ENCODE measurements at places on chromosomes 3 and 15. TPM values are rescaled to one million over a fixed set of nuclear protein-coding genes. Genes with fewer than 3 reads are reported as not detected.

Gene P2RY1
- polyA plus RNA-seq, result 3.3 TPM

GRCh38 chr3:74410276-74410941, 204.1 kb downstream of the CNTN3 start:
- no peak for DNase-seq

DNA sequence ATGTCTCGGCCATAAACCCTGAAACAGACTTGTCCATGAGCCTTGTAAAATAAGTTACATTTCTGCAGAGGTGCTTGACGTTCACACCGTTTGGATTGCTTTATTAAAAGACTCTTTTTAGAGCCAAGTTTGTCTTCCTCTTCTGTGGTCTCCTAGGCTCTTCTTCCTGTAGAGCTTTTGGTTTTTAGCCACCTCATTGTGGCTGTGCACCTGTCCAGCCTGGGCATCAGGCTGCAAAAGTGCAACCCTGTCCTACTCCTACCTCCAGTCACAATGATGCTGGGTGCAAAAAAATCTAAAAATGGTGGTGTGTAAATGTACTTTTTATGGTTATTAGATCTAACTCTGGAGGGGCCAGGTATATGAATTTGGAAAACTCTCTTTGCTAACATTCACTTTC, 2.8 kb upstream of the RIOX2 start:
- DNase-seq, result no peak

DNA sequence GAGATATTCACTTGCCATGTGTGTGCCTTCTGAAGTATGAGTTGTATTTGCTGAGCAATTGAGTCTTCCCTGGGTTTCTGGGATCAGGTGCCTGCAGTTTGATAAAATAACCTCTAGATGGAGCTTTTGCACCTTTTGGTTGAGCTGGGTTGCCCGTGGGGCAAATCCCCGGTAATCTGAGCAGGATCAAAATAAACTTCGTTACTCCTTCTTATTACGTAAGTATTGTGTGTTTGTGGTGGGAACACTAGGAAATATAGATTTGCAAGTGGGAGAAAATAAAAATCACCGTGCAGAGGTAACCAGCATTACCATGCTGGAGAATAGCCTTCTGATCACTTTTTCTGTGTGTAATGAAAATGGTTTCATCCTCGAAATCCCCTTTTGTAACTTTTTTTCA, 277.4 kb upstream of the NR2E3 start:
- no peak for DNase-seq

- no peak for DNase-seq
These were observed 32.1 kb downstream of the BUB1B start for GRCh38 chr15:40192942-40193341.

DNA sequence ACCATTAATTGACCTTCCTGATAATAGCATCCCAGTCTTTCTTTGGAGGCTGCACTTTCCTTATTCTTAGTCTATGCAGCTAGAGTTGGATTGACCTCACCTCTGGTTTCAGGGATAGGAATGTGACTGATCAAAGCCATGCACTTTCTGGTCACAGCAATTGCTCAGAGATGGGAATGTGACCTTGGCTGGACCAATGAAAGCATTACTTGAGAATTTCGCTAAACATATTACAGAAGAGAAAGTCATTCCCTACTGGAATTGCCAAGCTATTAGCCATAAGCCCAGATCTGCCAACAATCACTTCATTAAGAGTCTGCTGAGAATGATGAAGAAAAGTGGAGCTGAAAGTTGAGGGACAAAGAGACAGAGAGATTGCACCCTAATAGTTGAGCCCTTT, 32.7 kb downstream of the RTP1 start:
- no peak for DNase-seq

DNA sequence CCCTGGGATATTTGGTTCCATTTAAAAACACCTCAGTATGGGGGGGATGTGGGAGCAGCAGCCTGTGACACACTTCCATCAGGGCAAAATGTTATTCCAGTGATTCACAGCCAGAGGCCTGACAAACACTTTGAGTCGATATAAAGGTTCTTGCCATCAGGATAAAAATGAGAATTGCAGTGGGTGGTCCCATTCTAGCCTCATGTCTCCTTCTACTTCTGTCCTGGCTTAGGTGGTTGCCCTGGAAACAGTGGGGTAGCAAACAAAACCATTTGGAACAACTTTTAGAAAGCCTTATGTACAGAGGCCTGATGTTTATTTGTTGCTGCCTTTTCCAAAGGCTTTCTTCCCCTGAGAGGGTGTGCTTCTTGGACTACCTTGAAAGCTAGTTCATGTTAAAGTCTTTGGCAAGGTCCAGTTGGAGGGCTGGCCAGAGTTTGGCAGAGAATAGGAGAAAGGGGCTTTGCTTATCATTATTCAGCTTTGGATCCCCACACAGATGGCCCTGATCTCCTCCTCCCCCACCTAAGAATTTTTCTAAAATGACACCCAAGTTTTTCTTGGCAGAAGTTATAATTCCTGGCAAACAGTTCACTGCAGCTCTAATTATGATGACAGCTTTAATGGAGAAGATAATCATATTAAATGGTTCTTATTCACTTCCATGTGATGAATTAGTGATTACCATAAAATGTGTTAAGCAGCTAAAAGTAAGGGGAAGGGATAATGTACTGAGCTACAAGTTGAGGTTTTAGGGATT, 84.2 kb upstream of the ZNF280D start:
- no peak for DNase-seq

Gene CD200
- 41.6 TPM for polyA plus RNA-seq

GRCh38 chr15:52180196-52180835, 10.9 kb downstream of the GNB5 start:
- DNase-seq, result peak; percentile 12

GRCh38 chr3:156867174-156867573, 41.0 kb downstream of the LEKR1 start:
- DNase-seq, result no peak

GRCh38 chr3:100993309-100993708, at the start of gene ABI3BP:
TSS of gene ABI3BP (minus strand) at chr3:100993421. CDS start at chr3:100993384, 37 bp downstream.
- DNase-seq, result peak; percentile 15

GRCh38 chr15:56215769-56216168, 27.9 kb downstream of the RFX7 start:
- no peak for DNase-seq

- peak; percentile 32 for DNase-seq
These were observed 119.9 kb upstream of the ATP2B2 start for GRCh38 chr3:10625323-10625722.

Gene TMEM158
- 5.2 TPM for polyA plus RNA-seq

DNA sequence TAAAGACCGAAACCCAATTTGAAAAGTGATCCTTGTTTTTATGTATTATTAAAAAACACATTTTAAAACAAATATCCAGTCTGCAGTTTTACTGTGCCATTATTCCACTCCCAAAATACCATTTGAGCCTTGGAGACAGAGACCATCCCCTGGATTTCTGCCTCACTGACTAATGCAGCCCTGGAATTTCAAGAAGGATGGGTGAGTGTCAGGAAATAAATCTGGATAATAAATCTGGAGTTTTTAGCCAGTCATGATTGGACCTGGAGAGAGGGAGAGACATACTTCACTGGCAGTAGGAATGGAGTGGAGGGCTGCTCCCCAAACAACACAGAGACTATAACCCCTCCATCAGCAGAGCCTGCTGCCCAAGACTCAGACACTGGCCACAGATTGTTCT, 123.3 kb downstream of the MYLK start:
- DNase-seq, result no peak

DNA sequence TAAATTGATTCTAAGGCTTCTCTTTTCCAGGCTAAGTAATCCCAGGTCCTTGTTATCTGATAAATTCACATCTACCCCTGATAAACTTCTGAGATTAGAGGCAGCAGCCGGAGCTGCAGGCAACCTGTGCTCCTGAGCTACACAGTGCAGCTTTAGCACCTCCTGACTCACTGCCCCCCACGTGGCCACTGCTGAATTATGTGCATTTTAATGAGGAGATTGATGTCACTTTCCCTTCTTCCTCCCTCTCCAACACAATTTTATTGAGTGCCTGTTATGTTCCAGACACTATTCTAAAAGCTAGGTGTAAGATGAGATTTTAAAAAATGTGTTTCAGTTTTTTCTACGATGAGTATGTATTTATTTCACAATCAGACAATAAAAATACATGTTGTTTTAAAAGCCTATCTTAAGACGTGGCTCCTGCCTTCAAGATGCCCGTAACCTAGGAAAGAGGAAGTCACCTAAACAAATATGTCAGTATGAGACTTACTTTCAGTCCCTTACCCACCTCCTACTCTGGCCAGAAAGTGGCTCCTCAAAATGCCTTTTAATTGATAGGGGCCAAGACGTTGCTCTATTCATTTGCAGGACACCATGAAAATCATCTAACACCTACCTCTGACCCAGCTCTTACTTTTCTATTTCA, 161.5 kb upstream of the PFN2 start:
- no peak for DNase-seq

Gene PLSCR2
- 1.0 TPM for polyA plus RNA-seq

- no peak for DNase-seq
These were observed 25.0 kb downstream of the SRGAP3 start for GRCh38 chr3:9224490-9224889.

DNA sequence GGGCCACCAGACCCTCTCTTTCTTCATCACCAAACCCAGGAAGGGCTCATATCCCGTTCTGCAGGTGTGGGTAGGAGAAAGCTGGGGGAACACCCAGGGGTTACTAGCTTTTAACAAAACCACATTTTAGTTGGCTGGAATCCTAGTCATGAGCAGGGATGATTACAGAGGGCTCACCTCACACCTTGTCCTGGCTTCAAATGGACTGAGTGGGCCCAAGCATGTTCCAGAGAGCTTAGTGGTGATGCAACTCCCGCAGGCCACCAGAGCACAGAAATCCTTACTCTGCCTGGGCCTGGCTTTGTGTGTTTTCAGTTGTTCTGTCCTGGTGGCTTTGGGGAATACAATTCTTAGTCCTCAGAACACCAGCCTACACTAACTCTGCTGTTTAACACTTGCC, 56.8 kb upstream of the RYK start:
- DNase-seq, result no peak

GRCh38 chr3:31858439-31858838, 122.6 kb downstream of the OSBPL10 start:
- no peak for DNase-seq

Gene TNFSF10
- polyA plus RNA-seq, result 42.4 TPM

GRCh38 chr15:38945551-38946298, 381.1 kb upstream of the RASGRP1 start:
- DNase-seq, result no peak
